ENCODE measurements at places on chromosomes 1 and 21.

DNA sequence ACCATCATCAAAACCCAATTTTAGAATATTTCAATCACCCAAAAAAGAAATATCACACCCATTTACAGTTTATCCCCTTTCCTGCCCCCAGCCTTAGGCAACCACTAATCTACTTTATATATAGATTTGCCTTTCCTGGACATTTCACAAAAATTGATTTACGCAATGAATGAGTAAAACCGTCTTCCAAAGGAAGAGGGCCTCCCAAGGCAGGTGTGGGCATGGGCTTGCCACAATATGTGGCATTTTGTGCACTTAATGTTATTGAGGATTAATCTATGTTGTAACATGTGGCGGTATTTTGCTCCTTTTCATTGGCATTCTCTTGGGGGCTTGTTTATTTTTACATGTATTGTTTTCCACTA lies 11.8 kb upstream of the BMP8B start:
- DNase-seq = no peak

DNA sequence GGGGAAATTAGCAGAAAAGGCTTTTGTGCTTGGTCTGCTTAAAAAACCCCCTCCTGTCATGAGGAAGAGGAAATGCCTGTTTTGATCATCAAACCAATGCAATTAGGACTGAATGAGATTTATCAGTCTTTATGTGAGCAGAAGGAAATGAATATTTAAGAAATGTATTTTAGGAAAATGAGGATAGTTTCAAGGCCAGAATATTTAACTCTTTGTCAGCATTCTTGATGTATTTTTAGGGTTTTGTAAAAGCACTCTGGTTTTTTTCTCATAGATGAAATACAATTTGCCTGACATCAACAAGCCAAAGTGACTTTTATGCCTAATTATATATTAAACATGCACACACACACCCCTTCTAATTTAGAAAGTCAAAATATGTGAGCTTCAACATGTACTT lies 213.8 kb downstream of the GRIK1 start:
- no peak for DNase-seq

DNA sequence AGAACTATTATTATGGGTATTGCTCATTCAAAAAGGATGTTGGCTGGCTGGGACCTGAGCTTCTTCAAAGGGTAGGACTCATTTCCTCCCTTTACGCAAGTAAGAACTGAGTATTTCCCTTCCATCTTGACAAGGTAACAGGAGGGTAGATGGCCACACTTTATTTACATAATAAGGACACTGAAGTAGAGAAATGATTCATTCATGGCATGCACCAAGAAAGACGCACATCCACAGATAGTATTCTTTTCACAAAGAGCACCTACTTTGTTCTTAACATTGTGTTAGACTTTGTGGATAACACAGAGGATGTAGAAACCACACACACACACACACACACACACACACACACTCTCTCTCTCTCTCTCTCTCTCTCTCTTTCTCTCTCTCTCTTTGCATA lies 82.9 kb downstream of the FAM78B start:
- no peak for DNase-seq

DNA sequence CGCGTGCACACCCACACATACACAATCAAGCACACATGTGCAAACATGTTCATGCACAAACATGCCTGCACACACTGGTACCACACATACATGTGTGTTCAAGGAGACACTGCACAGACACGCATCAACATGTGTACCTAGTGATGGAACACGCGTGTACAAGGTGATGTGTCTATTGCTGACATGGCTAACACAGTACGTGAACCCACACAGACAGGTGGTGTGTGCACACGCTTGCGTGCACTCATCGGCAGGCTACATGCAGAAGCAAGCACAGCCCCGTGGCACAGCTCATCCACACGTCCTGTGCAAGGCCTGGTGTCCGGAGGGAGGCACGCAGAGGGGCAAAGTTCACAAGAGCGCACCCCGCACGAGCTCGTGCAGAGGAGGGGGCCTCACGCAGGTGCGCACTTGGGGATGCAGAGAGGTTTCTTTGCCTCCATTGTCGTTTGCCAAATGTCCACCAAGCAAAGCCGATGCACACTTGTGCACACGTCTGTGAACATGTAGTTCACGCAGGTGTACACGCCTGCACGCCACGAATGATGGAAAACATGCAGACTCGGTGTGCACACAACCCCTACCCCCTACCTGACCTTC lies 969 bp downstream of the ACAP3 start:
- DNase-seq = no peak

DNA sequence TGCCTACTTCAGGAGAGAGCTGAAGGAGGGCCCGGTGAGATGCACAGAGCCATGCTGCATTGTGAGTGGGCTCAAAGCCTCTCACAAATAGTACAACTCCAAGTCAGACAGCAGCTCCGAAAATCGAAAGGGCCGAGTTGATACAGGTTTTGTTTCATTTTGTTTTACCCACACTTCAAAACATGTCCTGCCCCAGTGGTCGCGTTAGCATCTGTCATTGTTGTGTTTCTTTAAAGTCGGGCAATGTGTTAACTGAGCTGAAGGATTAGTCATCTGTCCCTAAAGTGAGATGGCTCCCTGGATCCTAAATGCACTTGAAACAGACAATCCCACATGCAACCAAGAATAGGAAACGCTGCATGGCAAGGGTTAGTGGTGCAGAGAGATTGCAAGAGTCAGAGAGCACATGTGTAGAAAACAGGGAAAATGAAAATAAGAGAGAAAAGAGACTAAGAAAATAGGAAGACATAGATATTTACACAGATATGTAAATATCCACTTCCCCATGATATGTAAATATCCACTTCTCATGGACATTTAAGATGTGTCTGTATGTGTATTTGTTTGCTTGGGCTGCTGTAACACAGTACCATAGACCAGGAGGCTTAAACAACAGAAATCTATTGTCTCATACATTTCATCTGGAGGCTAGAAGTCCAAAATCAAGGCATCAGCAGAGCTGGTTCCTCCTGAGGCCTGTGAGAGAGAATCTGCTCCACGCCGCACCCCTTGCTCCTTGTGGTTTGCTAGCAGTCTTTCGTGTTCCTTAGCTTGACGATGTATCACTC lies 131.4 kb upstream of the RAB4A start:
- DNase-seq = no peak

DNA sequence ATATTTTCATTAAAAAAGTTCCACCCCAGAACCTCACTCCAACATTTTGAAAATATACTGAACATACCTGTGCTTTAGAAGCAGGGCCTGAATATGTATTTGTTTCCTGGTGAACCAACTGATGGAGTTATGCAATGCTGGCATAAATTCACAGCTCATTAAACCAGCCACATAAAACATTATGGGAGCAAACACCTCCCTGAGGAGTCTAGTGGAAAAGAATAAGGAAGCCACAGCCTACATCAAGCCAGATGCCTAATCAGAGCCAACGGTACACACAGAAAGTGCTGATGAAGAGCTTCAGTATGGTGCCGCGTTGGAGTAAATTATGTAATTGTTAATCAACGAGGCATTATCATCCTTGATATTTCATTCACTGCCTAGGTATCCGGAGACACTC lies 199.5 kb downstream of the AJAP1 start:
- DNase-seq = no peak

DNA sequence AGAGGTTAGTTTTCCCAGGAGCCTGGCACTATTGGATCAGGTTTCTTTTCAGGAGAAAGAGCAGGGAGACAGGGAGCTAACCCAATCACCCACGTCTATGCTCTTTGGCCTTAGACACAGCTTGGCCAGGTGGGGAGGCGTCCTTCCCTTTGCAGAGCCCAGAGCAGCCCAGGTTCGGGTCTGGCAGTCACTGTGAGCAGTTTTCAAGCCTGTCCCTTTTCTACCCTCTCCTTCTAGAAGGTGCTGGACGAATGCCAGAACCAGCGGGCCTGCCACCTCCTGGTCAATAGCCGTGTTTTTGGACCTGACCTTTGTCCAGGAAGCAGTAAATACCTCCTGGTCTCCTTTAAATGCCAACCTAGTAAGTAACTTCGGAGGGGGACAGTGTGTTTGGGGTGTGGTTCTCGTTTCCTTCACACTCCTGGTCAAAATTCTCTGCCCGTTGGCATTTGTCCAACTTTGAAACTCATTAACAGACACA lies 44.9 kb downstream of the EVA1C start:
- peak; percentile 68 for DNase-seq

GRCh38 chr21:26815197-26815596 lies 30.0 kb downstream of the ADAMTS1 start:
- no peak for DNase-seq

GRCh38 chr1:41559331-41559730 lies 74.8 kb upstream of the EDN2 start:
- no peak for DNase-seq

DNA sequence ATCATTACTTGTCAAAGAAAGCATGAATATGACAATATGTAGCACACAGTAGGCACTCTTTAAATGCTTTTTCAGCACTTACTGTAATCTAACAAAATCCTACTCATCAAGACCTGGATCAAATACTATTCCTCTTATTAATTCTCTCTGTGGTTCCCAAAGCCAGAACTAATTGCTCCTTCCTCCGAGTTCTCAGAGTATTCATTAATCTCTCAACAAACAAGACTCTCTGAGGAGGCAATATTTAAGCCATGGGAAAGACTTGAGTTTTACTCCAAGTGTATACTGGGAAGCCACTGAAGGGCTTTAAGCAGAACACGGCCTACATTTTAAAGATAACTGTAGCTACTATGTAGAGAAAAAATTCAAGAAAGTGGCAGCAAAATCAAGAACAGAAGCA lies 79.7 kb downstream of the ENAH start:
- no peak for DNase-seq

- DNase-seq = no peak
Measured at GRCh38 chr1:104973516-104973915, 1223.8 kb downstream of the AMY1C start.

GRCh38 chr1:30631700-30632099 lies 91.7 kb downstream of the MATN1 start:
- DNase-seq = no peak

DNA sequence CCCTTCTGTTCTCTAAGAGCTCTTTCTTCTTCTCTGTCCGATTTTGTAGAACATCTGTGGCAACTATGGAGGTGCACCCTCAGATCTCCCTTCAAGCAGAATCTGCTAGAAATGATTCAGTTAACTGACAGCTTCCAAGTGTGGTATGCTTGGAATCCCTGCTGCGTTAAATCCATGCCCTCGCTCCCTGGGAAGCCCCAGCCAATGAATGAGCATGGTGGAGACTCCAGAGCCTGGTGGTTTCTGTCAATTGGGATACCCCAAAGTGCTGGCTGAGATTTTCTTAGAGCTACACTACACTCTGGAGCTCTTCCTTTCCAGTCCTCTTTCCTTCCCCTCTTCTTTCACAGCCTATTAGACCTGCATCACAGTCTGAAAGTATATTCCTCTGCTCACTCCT lies 116.3 kb upstream of the C1orf21 start:
- DNase-seq = no peak

DNA sequence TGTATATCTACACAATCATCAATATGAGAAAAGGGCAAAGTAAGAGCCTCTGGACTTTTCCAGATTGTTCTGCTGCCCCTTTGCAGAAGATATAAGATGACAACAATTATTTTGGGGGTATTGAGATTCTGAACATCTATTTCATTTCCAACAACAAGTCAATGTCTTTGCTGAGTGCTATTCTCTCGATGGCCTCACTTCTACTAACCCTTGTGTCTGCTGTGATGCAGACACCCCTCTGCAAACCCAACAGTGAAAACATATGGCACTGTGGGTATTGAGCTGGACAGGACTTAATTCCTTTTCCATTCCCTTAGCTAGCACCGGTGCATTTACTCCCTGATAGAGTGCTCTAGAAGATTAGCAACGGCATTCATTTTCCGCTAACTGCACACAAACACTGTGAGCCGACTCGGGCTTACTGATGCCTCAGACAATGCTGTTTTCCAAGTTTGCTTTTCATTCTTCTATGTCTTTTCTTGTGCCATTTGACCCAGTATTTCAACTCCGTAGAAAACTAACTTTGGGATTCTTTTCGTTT lies 33.4 kb upstream of the SMYD2 start:
- no peak for DNase-seq

DNA sequence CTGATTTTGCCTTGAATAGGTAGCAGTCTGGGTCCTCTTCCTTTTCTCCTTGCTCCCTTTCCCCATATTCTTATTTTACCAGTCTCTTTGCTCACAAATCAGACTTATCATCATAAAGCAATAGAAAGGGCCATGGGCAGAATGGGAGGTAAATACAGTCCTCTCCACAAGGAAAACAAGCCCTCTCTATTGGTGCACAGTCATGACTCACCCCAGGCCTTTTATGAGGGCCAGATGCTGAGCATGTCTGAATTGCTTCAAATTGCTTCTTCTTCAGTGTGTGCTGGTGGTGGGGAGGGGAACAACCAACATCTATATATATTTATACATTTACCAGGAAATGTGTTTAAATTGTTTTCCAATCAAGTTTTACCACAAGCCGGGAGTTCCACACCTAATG lies 75.2 kb downstream of the GFI1 start:
- no peak for DNase-seq

GRCh38 chr1:31586376-31587327 lies 10.3 kb downstream of the TINAGL1 start:
- no peak for DNase-seq

DNA sequence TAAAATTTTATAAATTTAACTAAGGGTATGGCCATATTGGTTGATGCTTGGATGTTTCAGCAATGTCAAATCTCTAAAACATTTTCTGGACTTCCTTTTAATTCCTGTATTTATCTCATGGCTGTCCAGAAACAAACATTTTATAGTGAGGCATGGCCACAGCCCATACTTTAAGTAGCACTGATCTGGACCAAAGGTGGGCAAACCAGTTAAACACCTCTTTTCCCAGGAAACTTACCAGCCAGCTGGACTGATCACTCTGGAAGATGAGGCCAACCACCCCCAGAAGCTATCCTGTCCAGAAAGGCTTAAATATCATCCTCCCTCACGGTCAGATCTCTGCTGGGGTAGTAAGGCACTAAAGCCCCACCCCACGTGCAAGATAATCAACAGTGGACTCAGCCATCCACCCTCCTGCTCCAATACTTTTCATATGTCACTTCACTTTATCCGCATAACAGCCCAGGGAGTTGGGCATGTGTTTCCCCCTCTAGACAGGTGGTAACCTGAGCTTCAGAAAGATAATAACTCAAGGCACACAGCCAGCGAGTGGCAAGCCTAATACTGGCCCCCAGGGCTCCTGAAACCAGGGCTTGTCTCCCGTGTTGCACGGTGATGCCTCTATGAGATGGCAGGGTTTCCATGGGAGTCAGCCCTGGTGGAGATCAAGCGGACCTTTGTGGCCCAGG lies 120.5 kb upstream of the NGF start:
- DNase-seq = no peak

DNA sequence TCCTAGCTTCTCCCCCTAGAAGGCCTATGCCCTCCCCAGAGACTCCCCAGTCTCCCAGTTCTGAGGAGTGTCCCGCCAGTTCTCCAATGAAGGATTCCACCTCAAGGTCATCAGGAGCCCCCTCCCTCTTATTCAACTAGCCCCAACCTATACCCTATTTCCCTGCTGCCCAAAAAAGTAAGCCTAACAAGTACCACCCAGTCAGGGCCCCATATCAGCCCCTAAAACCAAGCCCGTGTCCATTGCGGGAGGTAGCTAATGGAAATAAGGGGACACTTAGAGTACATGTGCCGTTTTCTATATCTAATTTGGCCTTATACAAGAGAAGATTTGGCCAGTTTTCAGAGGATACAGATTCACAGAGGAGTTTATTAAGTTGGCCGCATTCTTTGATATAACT lies 416.2 kb downstream of the MATN1 start:
- DNase-seq = no peak

- no peak for DNase-seq
Measured at GRCh38 chr1:24762133-24762676, 17.0 kb downstream of the CLIC4 start.

All from right lobe of liver (tissue), 6 donors.